ENCODE measurements at places on chromosomes 12 and 14.

DNA sequence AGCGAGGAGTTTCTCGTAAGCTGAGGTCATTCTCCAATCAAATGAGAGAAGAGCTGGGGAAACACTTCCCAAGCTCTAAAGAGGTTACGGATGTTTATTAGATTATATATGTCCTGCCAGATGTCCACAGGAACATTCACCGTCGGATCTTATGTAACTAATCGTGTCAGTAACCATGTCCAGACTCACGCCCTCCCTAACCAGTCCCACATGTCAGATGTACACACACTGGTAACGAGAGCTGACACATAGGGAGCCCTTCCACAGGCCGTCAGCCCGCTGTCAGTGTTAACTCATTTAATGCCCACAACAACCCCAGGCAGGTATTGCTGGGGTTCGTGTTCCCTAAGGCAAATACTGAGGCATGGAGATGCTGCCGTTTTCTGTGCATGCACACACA, 223.7 kb upstream of the RTL1 start:
- DNase-seq: no peak

GRCh38 chr12:94205822-94206221, 57.4 kb downstream of the PLXNC1 start:
- DNase-seq: no peak

DNA sequence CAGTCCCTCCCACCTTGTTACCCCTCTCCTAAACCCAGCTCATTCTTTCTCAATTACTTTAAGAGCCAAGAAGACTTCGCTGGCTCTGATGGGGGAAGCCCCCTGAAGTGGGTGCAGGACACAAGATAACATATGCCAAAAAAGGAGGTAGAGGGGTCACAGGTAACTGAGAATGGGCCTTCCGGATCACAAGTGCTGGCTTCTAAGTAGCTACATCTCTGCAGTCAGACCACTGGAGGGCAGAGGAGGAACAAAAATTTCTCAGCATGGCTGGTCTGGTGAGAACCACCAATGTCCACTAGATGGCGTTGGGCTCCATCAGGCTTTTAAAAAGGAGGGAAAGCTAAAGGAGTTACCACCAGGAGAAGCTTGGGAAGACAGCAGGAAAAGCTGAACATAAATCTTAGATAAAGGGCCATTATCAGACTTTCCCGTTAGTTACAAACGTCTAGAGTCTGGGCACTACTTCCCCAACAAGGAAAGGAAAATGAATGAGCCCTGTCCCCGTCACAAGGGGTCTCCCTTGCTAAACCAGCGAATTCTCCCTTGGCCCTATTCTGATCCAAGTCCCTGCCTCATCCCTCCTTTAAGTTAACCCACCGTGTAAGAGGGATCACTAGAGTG, 11.6 kb upstream of the CDH24 start:
- peak; percentile 88 for DNase-seq

GRCh38 chr14:38502239-38502638, 246.3 kb upstream of the CLEC14A start:
- no peak for DNase-seq

DNA sequence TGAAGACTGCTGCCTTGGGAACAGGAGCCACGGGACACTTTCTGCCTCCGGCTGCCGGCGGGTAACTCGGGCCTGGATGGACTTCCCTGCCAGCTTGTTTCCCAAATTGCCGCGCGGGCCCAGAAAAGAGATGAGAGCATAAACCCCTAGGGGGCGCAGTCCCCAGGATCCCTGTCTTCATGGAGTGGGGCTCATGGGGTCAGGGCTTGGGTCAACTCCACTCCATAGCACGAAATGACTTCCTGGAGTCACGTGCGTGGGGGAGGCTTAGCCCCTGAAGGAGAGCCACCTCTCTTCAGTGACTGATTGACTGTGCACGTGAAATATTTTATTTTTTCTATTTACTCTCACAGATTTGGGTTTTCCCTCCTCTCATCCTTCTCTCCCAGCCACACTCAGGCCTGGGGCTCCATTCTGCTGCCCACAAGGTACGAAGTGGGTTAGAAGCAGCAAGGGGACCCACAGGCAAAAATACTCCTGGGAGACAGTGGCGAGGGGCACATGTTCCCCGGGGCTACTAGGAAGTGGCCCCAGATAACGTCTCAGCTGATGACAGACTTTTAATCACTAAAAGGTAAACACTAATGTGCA, 10.0 kb downstream of the PGF start:
- peak; percentile 70 for DNase-seq

- DNase-seq: no peak
Measured at GRCh38 chr12:18882690-18883089, 144.8 kb downstream of the CAPZA3 start.

GRCh38 chr12:130192642-130193345, 30.5 kb downstream of the FZD10 start:
- DNase-seq: peak; percentile 73
